Activated gamma-delta T cell treated with anti-CD3 and anti-CD28 coated beads, Interleukin-2, amount 50 U/mL, for 16 hours (primary cell): ENCODE measurements at places on chromosomes 1 and 21.

GRCh38 chr1:86871001-86871400 is 42.9 kb downstream of the SELENOF start:
- DNase-seq: no peak

- peak; percentile 6 for DNase-seq
These were observed 9.9 kb upstream of the MTARC1 start for GRCh38 chr1:220776720-220777326.

DNA sequence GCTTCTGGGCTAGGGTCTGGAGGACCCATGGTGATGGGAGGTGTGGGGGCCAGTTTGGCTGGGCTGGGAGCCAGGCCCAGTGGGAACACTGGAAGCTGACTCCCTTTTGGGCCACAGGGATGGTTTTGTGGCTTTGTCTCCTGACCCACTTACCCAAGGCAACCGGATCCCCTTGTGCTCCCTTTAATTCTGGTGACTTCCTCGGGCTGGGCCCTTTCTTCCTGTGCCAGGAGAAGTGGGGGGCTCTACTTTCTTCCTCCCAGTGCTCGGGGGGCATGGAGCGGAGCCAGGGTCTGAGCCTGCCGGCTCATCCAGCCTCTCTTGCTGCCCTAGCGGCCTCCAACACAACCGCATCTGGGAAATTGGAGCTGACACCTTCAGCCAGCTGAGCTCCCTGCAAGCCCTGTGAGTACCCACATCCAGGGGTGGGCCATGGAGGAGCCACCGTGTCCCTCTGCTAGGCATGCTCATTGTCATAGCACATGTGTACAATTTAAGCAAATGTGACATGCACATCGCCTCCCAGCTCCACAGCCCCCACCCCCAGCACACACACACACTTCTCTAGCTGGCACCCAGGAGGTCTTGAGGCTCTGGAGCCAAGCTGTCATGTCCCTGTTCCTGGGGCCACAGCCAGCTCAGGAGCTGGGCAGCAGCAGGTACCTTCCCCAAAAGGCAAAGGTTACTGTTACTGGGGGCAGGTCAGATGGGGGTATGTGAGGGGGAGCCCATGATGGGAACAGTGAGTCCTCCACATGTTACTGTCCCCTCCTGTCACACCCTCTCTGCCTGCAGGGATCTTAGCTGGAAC is 35.0 kb downstream of the UBE2T start:
- no peak for DNase-seq

GRCh38 chr1:1763657-1764621 is 14.3 kb downstream of the NADK start:
- no peak for DNase-seq

GRCh38 chr1:178168536-178168935 is 74.6 kb downstream of the RASAL2 start:
- DNase-seq: no peak
